Fibroblast of lung (primary cell): ENCODE measurements at places on chromosomes 1 and 21.
A peak's percentile ranks its signal among the peaks of the same experiment; 100 is the strongest.

DNA sequence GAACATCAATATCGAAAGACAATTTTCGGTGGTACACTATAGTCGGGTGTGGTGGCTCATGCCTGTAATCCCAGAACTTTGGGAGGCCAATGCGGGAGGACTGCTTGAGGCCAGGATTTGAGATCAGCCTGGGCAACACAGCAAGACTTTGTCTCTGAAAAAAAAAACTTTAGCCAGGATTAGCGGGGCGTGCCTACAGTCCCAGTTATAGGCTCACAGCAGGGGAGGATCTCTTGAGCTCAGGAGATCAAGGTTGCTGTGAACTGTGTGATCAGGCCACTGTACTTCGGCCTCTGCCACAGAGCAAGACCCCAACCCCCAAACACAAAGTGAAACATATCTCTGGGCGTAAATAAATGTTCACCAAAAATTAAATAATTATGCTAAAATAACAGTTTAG, 1.6 kb downstream of the TADA1 start:
- no peak for DNase-seq

GRCh38 chr21:45945066-45945867, 36.3 kb upstream of the COL6A1 start:
- DNase-seq = no peak

DNA sequence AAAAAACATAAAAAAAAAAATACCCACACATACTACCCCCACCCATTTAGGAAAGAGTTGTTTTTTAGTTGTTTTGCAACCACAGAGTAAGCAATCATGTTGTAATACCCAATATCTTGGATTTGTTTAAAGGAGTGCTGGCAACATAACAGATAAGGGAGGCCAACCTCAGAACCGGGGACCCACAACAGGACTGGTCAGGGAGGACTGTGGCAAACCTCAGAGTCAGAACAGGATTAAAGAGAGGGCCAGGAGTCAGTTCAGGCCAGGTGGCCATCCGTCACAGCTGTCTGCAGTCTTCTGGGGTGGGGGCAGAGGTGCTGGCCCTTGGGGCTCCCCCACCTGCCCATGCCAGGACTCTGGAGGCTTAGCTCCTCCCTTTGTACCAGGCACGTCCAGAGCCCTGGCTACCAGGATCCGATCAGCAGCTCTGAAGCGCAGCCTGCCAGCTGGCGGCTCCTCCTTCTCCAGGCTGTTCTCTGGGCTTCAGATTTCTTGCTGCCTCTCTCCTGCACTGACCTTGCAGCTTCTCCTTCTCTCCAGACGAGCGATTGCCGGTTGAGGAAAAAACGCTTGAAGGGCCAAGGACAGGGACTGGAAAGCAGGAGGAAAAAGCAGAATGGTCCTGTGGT, 7.9 kb downstream of the H6PD start:
- no peak for DNase-seq

DNA sequence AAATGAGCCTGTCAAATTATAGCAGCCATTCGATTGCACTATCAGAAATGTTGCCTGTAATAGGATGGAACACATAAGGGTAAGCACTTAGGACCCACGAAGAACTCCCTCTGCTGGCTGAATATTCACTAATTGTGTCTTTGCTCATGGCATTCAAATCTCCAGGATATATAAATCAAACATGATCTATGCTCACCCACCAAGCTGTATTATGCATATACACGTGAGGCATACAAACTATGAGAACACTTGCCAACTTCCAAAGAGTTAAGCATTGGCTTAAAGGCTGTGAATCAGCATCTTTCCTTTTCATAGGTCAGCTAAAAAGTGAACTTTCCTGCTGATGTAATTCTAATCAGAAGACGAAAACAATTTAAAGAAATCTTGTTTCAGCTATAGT, 34.5 kb downstream of the TMPRSS15 start:
- peak; percentile 1 for DNase-seq

- DNase-seq = no peak
These were observed 7.4 kb downstream of the PNRC2 start for GRCh38 chr1:23966973-23967493.

DNA sequence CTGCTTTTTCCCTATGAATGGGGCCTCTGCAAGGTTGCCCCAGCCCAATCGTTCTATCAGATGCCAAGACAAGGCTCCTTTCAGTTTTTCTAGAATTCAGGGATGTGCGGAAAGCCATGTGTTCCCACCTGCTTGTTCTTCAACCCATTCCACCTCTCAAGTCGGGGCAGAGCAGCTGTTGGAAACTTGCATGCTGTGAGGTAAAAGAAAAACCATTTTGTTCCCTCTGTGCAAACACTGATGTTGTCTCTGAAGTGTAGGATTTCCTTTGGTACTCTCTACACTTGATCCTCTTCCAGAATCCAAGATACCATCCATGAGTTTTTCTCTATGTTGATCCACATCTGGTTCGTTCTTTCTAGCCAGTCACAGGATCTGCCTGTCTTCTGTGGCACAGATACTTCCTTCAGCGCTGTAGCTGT, 7.3 kb downstream of the IER5 start:
- no peak for DNase-seq

DNA sequence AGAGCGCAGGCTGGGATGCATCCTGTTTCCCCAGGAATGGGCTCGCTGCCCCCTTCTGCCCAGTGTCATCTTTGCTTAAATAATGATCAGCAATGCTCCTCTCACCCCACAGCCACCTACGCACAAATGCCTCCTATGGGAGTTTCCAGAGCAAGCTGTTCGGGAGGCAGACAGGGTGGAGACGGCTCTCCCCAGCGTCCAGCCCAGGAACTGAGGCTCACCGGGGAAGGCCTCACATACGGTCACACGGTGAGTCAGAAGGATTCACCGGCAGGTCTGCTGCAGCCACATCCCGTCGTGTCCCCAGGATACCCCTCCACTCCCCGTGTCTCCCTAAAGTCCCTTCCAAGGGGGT, 40.3 kb upstream of the RUNX3 start:
- DNase-seq = peak; percentile 89

- no peak for DNase-seq
These were observed 35.0 kb downstream of the ESRRG start for GRCh38 chr1:216688127-216688657.

GRCh38 chr1:93438716-93439115, 9.2 kb upstream of the FNBP1L start:
- DNase-seq = no peak

DNA sequence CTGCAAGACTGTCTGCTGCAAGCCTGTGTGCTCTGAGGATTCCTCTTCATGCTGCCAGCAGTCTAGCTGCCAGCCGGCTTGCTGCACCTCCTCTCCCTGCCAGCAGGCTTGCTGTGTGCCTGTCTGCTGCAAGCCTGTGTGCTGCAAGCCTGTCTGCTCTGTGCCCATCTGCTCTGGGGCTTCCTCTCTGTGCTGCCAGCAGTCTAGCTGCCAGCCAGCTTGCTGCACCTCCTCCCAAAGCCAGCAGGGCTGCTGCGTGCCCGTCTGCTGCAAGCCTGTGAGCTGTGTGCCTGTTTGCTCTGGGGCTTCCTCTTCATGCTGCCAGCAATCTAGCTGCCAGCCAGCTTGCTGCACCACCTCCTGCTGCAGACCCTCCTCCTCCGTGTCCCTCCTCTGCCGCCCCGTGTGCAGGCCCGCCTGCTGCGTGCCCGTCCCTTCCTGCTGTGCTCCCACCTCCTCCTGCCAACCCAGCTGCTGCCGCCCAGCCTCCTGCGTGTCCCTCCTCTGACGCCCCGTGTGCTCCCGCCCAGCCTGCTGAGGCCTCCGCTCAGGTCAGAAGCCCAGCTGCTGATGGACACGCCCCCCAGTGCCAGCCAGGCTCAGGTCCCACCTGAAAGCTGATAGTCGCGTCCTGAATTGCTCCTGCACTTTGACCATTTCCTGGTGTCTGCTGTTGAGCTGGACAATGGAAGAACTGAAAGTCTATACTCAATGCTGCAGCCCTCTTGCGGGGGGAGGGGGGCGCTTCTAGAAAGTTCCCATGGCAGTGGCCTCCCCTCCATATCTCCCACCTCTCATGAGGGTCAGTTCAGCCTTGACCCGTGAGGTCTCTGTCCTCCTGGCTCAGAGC, 1.2 kb downstream of the KRTAP10-4 start:
- no peak for DNase-seq

GRCh38 chr1:86352086-86352485, 44.0 kb downstream of the ODF2L start:
- peak; percentile 36 for DNase-seq

- no peak for DNase-seq
These were observed 182.4 kb downstream of the MIS18A start for GRCh38 chr21:32096411-32096810.

DNA sequence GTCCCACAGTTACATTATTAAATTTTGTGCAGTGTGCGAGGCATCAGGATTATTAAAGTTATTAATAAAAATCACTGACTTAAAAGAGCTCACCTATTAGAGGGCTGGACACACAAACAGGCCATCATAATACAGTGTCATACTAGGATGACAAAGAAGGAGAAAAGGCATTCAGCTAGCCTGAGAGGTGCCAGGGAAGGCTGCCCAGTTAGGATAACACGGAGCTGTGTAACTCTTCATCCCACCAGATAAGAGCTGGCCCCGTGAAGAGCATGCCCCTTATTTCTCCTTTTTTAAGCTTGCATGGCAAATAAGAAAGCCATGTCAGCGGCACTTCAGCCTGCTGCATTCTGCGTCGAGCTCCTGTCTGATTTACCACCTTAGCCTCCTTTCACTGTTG, 109.5 kb downstream of the KCNK1 start:
- DNase-seq = no peak

GRCh38 chr1:12282142-12282541, 52.3 kb downstream of the VPS13D start:
- DNase-seq = no peak

- no peak for DNase-seq
These were observed 52.8 kb downstream of the TRIM11 start for GRCh38 chr1:228353601-228354371.

- no peak for DNase-seq
These were observed 36.0 kb downstream of the RRP1 start for GRCh38 chr21:43825242-43825935.

GRCh38 chr1:113279776-113280391, 110.4 kb upstream of the MAGI3 start:
- DNase-seq = no peak

DNA sequence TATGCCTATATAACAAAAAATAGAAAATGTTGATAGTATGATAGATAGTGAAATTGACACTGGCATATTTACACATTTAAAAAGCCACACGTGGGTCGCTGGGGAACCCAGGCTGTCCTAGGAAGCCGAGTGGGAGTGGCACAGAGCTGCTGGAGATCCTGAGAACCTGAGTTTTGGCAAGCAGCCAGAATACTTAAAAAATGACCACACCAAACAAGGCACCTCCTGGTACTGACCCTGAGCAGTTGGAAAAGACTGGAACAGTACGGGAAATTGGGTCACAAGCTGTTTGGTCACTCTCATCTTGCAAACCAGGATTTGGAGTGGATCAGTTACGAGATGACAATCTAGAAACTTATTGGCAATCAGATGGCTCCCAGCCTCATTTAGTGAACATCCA, 111.5 kb downstream of the ZFYVE9 start:
- DNase-seq = no peak

DNA sequence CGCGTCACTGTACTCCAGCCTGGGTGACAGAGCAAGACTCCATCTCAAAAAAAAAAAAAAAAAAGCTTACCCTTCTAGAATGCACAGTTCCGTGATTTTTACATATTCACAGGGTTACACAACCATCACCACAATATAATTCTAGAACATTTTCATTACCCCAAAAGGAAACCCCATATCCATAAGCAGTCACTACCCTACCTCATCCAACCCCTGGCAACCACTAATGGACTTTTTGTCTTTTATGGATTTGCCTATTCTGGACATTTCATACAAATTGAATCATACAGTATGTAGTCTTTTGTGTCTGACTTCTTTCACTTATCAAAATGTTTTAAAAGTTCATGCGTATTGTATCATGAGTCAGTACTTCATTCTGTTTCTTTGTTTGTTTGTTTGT, 22.8 kb downstream of the SYF2 start:
- no peak for DNase-seq

DNA sequence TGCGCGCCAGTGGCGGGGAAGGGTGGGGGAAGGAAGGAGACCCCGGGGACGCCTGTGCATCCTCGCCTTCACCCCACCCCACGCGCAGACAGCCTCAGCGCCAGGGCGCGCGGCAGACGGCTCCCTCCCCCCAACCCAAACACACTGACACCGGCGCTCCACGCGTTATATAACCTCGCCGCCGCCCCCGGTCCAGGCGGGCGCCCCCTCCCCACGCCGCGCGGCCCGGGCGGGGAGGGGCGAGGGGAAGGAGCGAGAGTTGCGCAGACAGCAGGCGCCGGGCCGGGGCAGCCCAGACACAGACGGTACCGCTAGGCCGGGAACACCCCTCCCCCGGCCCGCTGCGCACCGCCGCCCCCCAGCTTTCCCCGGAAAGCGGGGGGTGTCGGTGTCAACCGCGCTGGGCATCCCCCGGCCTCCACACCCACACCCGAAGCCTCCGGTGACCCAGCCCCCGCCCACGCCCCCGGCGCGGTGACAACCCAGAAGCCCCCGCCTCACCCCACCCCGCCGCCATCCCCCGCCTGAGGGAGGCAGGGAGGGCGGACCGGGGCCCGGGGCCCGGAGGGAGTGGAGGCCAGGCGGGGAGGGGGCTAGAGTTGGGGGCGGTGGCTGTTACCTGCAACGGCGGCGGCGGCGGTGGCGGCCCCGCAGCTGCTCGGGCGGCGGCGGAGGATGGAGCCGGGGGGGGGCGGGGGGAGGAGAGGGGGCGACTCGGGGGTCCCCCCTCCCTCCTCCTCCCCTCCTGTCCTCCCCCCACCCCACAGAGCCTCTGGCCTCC, 432 bp downstream of the AKT3 start:
- DNase-seq = peak; percentile 23

DNA sequence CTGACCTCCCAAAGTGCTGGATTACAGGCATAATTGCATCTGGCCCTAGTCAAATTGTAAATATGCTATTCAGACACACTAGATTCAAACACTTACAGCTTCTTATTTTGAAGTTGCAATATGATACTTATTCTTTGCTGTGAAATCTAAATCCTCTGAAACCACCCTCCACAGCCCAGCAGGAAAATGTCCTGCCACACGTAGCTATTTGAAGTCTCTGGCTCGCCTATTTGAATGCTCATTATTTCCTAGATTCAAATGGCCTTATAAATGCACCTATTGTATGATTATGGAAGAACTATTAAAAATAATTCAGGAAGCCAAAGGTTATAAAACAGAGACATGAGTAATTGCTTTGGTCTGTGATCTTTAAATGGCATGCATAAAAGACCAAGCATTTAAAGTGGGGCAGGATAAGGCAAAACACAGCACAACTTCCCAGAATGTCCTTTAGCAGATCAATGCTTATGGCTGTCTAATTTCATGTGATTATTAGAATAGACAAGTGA, 26.6 kb upstream of the FBXO28 start:
- peak; percentile 40 for DNase-seq

GRCh38 chr21:28663111-28663693, 329.5 kb downstream of the LTN1 start:
- DNase-seq = no peak

DNA sequence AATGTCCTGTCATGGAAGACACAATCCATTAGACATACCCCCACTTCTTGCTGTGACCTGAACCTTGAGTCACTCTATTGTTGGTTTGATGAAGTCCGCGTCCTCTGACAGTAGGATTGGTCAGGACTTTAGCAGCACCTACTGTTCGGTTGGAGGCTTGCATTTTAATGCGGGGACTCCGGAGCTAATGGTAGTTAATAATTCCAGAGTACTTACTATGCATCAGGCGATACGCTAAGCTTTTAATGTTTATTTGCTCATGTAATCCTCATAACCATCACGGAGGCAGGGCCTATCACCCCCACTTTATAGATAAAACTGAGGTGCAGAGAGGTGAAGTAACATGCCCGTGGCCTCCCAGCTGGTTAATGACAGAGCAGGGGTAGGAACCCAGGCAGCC, 7.9 kb upstream of the ELF3 start:
- DNase-seq = no peak

- DNase-seq = no peak
These were observed 39.0 kb downstream of the DOP1B start for GRCh38 chr21:36195613-36196012.
